ENCODE measurements at places on chromosomes 1 and 21. TPM values are rescaled to one million over a fixed set of nuclear protein-coding genes. Genes with fewer than 3 reads are reported as not detected.

Gene RBP7
- 7.6 TPM for total RNA-seq

DNA sequence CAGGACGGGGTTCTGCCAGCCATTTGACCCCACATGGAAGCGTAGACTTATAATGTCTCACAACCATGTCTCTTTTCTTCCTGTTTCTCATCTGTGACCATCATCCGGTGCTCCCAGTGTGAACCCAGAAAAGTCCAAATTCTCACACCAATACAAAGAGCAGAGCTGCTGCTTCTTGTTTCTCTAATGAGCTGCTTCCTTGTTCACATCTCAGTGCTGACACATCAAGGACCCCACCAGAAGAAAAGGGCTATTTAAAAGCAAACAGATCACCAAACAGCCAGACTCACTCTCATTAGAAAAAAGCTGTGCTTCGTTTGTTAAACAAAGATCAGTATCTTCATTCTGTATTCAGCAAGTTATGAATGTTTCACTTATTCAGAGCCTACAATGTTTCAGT is 835 bp upstream of the LCE1D start:
- no peak for DNase-seq

DNA sequence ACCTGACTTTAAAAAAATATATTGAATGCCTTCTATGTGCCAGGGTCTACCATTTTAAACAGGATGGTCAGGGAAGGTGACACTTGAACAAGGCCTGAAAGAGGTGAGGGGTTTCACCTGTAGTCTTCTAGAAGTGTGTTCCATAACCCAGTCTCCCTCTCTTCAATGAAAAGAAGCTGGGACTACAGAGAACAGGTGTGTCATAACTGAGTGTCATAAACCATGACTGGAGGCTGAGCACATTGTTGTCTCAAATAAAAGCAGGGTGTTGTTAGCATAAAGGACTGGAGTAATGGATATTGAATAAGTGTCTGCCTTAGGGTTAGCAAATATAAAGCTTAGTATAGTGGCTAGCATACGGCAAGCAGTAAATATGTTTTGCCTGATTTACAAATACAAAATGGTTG is 65.4 kb downstream of the SYDE2 start:
- DNase-seq: no peak

Gene ITGB2
- total RNA-seq: 65.5 TPM

GRCh38 chr1:116764466-116764898 is 10.3 kb downstream of the CD2 start:
- no peak for DNase-seq

- DNase-seq: no peak
These were observed 116.5 kb upstream of the IRF2BP2 start for GRCh38 chr1:234726359-234726943.

Gene CXADR
- 0.63 TPM for total RNA-seq

Gene APOBEC4
- not detected for total RNA-seq

Gene SLC44A3
- 3.3 TPM for total RNA-seq

- no peak for DNase-seq
These were observed 178.4 kb downstream of the ADSS2 start for GRCh38 chr1:244273262-244273844.

DNA sequence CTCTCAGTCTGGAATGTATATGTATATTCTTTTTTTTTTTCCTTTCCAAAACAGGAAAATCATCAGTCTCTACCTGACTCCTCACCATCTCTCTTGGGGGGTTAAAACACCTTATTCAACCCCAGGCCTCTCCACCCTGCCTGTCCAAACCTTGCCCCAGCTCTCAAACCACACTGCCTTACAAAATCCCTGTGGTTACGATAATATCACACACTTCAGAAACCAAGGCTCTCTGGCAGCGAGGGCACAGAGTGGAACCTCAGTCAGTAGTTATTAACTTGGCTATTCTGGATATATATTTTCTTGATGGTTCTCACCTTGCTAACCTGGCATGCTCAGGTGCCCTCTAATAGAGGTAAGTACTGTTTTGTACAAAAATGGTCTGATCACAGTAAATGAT is 24.7 kb downstream of the KIAA0040 start:
- DNase-seq: no peak

DNA sequence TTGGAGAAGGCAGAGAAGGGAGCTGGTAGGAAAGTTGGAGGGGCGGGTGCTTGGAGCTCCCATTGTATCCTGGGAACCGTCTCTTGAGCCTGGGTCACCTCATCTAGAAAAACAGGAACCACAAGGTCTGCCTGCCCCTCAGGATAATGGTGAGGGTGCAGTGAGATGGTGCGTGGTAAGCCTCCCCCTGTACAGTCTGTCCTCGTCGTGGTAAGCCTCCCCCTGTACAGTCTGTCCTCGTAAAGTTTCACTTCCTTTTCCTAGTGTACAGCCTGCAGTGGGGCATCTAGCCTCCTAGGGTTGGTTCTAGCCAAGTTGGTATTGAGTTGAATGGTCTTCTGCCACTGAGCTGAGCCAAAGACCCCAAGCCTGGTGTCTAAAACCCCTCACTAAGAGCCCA is 66.5 kb upstream of the IGSF21 start:
- DNase-seq: no peak

Gene GUCA2A
- total RNA-seq: not detected

- DNase-seq: no peak
These were observed 110.1 kb upstream of the SLC44A3 start for GRCh38 chr1:94709891-94710581.

Gene CSDE1
- 549 TPM for total RNA-seq

Gene CNIH3
- 3.4 TPM for total RNA-seq

DNA sequence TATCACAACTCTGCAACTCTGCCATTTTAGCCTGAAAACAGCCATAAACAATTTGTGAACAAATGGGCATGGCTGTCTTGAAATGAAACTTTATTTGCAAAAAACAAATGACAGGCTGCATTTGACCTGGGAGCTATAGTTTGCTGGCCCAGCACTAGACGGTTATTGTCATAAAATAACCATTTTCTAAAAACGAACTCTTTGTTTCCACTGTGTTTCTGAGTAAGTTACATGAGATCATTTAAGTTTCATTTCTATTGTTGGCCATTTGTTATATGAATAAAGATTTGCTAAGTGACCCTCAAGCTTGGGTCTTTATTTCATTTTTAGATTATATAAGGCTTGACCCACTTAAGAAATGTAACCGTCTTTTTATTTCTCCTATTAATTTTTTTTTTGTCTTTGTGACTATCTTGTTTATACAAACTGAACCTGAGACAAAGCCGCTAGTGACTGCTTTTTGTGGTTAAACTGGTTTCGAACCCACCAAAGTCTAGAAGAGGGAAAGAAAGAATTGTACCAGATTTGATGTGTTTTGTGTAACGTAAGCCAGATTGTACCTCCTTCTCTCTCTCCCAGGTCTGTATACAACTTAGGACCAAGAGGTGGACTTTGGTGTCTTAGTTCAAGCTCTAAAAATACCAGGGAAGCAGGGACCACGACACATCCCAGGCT is 12.9 kb upstream of the KCNJ15 start:
- no peak for DNase-seq

Gene ADGRB2
- 1.8 TPM for total RNA-seq

Gene CRYBG2
- not detected for total RNA-seq

- DNase-seq: no peak
These were observed 14.1 kb downstream of the CDA start for GRCh38 chr1:20602851-20603450.

Gene DRAXIN
- total RNA-seq: 0.21 TPM

- no peak for DNase-seq
These were observed 33.1 kb downstream of the LPAR3 start for GRCh38 chr1:84859866-84860265.
